ENCODE measurements at places on chromosomes 5 and 9.

GRCh38 chr5:167752936-167753335 lies 538.5 kb upstream of the WWC1 start:
- DNase-seq: no peak

DNA sequence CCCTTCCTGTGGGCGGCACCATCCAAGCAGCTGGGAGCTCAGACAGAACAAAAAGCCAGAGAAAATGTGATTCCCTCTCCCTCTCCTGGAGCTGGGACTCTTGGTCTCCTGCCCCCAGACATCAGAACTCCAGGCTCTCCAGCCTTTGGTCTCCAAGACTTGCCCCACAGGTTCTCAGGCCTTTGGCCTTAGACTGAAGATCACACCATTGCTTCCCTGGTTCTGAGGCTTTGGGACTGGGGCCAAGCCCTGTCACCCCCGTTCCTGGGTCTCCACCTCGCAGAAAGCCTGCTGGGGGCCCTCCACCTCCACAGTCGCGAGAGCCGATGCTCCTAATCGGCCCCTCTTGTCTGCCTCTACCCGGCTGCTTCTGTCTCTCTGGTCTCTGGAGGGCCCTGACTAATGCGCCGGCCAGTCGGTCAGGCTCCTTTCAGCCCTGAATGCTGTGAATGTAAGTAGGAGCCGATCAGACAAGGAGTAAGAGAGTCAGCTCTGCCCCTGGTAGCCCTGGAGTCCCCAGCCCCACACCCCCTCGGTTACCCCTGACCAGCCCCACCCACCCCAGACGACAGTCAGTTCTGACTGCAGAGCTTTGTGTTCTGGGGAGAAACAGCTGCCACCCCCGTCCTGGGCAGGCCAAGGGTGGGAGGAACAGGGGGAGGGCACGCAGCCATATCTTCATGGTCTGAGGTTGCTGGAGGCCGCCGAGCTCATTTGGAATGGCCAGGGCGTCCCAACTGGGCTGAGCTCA lies 57.5 kb downstream of the VAV2 start:
- no peak for DNase-seq

DNA sequence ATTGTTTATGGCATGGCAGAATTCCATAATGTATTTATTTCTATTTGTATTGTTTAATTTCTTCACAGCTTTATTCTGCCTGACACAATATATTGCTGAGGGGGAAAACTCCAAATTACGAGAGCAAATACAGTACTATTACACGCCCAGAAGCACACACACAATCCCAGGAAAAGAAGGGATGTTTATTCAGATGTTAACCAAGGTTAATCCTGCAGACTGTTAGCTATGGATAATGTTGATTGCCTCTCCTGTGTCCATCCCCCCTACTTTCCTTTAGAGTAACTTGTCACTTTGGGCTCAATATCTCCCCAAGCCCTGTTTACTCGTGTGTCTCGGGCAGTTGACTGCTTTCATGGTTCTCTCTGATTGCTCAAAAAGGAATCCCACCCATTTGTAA lies 84.2 kb upstream of the ERCC6L2 start:
- no peak for DNase-seq

- no peak for DNase-seq
Observed at GRCh38 chr9:107080130-107080529, 202.9 kb upstream of the RAD23B start.

DNA sequence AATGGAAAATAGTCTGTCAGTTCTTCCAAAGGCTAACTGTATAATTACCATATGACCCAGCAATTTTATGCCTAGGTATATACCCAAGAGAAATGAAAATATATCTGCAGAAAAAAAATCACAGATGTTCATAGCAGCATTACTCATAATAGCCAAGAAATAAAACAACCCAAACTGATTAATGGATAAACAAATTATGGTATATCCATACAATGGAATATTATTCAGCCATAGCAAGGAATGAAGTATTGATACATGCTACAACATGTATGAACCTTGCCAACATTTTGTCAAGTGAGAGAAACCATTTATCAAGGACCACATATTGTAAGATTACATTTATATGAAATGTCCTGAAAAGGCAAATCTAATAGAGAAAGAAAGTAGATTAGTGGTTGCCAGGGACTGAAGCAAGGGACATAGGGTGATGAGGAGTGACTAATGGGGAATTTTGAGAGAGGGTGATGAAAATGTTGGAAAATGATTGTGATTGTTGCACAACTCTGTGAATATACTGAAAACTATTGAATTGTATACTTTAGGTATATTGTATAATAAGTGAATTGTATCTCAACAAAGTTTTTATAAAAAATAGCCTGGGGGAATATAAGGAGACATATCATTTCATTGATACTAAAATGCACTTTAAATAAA lies 114.4 kb downstream of the PBX3 start:
- no peak for DNase-seq

DNA sequence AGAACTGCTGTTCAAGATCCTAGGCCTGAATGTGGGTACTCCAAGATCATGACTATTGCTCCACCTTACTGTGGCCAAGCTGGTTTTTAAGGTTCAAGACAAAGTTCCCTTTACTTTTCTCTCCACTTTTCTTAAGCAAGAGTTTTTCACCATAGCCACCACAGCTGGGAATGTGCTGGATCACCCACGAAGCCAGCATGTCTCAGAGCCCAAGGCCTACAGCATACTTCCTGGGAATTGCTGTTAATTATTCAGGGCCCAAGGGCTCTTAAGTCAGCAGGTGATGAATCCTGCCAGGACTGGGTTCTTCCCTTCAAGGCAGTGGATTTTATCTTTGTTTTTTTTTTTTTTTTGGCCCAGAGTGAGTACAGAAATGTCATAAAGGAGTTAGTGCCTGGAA lies 149.4 kb upstream of the TUSC1 start:
- no peak for DNase-seq

- no peak for DNase-seq
Observed at GRCh38 chr5:140318792-140319191, 15.9 kb upstream of the PFDN1 start.

DNA sequence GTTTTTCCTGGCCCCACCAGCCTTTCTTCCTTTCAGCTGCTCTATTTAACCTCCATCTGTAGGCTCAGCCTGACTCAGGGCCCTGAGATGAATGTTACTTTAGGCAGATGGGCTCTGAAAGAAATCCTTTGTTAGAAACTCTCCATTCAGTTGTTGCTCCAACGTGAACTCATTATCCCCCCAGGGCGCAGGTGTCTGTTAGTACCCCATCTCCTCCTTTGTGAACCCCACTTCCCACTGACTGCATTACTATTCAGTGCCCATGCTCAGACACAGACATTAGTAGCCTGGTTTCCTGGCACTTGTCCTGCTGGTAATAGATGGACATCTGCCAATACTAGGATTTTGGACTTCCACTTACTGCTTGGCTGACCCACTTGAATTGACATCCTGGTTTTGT lies 1271.6 kb downstream of the PTPRD start:
- no peak for DNase-seq

- DNase-seq: peak; percentile 18
Observed at GRCh38 chr5:127313847-127314473, 23.4 kb downstream of the MEGF10 start.

GRCh38 chr9:18459962-18460584 lies 13.9 kb upstream of the ADAMTSL1 start:
- DNase-seq: no peak

DNA sequence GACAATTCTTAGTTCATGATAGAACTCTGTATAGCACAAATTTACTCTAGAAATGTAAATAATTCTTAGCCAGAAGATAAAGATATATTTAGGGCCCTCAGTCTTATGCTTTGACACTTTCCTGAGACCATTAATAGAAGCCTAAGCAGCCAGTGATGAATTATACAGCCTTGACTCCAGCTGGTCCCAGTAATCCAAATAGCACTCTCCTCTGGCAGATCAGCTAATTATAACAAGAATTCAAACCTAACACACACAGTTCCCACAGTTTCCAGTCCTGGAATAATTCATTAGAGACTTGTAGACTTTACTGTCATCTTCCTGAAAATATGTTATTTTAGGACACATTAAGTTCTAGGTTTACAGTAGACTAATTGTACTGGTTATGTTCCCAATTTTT lies 50.4 kb downstream of the SHOC1 start:
- DNase-seq: no peak
